ENCODE measurements at places on chromosomes 4 and X.

GRCh38 chr4:174928174-174928573 lies 10.0 kb downstream of the ADAM29 start:
- DNase-seq: no peak

- no peak for DNase-seq
Measured at GRCh38 chr4:89413518-89413917, 105.9 kb upstream of the GPRIN3 start.

GRCh38 chr4:167614866-167615265 lies 380.6 kb upstream of the SPOCK3 start:
- no peak for DNase-seq

DNA sequence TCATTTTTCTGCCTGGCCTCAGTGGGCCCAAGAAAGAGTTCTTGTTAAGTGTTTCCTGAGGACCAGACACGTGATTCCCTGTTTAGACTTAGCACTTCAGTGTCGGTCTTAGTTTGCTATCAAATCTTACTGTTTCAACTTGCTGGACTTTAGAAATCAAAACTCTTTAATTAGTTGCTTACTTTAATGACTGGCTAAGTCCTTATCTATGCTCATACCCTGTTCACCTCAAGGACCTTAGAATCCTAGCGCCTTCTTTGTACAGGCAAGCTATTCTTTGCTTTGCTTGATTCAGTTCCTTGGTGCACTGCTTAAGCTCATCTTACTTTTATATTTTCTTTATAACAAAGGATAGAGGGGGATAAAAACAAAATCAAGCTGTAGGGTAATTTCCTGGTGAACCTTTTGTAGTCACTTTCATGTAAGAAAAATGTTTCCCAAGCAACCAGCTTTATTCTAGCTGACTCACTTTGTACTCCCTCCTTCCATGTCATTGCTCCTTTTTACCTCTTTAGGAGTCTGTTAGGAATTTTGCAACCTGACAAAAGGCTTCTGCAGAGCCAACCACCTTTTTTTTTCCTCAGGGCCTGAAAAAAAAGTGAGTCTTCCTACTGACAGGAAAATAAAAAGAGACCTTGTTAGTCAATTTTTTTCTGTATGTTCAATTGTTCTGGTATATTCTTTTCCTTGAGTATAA lies 14.7 kb downstream of the WDR44 start:
- no peak for DNase-seq

DNA sequence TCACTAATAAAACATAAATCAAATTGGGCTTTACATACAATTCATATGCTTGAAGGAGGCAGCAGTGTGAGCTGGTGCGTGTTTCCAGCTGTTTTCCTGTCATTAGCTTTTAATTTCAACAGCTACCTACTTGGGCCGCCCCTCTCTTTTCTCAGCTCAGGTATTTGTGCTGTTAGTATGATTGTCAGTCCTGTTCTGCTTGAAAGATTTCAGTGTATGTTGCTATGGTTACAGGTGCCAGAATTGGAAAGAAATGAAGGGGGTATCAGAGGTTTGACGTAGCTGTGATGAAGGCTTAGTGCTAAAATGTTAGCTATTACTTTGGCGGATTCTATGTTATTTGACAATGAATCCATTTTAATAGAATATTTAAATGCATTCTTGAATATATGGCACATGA lies 440.3 kb downstream of the ZIC3 start:
- no peak for DNase-seq

DNA sequence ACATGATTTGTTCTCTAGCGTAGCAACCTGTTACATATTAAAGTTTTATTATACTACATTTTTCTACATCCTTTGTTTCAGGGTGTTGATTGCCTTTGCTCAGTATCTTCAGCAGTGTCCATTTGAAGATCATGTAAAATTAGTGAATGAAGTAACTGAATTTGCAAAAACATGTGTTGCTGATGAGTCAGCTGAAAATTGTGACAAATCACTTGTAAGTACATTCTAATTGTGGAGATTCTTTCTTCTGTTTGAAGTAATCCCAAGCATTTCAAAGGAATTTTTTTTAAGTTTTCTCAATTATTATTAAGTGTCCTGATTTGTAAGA lies 2.4 kb downstream of the ALB start:
- DNase-seq: no peak

GRCh38 chrX:119190091-119190681 lies 45.9 kb upstream of the PGRMC1 start:
- DNase-seq: no peak

- DNase-seq: no peak
Measured at GRCh38 chr4:105755375-105755774, 46.8 kb downstream of the GSTCD start.

GRCh38 chr4:104751468-104751867 lies 256.8 kb upstream of the CXXC4 start:
- DNase-seq: no peak

DNA sequence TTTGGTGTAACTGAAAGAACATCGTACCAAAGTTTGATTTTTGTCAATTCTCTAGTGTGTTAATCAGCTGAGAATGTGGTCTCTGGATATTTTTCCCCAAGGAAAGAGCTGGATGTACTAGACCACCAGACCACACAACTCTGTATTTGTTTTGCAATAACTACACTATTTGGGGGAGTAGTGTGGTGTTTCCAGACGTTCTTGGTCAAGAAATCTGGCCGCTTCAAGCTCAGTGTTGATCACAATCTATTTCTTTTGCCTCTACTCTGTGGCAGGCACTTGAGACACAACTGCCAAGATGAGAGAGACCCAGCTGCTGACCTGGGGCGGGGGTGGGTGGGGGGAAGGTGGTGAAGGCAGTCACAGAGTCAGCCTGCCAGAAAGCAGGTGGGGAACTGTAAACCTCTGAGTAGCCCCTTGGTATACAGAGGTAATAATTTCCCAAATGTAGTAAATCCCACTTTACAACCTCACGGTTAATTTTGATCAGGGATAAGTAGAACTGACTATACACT lies 30.6 kb downstream of the PTTG2 start:
- no peak for DNase-seq

DNA sequence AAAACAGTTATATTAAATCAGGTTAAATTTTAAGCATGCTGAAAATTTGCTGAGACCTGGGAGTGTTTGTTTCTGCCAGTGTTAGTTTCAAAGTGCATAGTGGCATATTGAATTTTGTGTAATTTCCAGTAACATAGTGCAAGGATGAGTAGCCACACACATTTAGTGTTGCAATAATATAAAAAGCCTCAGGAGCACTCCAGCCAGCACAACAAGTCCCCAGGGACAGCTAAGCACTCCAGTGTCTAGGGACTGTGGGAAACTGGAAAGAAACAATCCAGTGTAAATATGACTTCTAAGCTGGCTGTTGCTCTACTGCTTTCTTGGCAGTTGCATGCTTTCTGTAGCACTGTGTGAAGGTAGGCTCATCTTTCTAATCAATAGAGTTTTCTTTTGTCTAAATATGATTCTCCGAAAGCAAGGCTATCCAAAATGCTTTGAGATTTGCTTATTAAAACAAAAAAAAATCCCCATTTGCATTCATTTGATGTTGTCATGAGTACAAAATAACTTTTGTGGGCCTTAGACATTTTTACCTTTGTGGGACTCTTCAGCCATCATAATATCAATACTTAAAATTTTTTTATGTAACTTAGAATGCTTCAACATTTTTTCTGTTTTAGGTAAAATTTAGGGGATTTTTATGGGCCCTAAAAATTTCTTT lies 24.2 kb upstream of the CXCL2 start:
- no peak for DNase-seq

GRCh38 chr4:17762726-17763125 lies 18.7 kb downstream of the FAM184B start:
- no peak for DNase-seq

DNA sequence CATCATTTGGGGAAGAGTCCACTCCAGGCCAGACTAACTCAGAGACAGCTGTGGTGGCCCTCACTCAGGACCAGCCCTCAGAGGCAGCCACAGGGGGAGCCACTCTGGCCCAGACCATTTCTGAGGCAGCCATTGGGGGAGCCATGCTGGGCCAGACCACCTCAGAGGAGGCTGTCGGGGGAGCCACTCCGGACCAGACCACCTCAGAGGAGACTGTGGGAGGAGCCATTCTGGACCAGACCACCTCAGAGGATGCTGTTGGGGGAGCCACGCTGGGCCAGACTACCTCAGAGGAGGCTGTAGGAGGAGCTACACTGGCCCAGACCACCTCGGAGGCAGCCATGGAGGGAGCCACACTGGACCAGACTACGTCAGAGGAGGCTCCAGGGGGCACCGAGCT lies 3.3 kb upstream of the ERAS start:
- no peak for DNase-seq

GRCh38 chr4:126441173-126442035 lies 1126.6 kb downstream of the FAT4 start:
- DNase-seq: no peak

- DNase-seq: peak; percentile 9
Measured at GRCh38 chr4:88411491-88412096, 32.9 kb downstream of the HERC6 start.

- no peak for DNase-seq
Measured at GRCh38 chrX:72540318-72540717, 32.3 kb downstream of the HDAC8 start.

- no peak for DNase-seq
Measured at GRCh38 chrX:23554304-23554703, 113.0 kb upstream of the PRDX4 start.

DNA sequence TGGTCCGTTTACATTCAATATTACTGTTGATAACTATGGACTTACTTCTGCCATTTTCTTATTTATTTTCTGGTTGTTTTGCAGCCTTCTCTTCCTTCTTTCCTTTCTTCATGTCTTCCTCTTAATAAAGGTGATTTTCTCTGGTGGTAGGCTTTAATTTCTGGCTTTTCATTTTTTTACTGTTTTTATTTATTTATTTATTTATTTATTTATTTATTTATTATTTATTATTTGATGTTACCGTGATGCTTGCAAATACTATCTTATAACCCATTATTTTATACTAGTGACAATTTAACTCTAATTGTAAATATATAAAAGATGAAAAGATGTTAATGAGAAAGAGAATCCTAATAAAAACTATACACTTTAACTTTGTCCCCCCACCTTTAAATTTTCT lies 112.8 kb downstream of the SPIN3 start:
- no peak for DNase-seq

GRCh38 chrX:2410279-2411020 lies 90.3 kb downstream of the DHRSX start:
- DNase-seq: no peak

GRCh38 chrX:99398545-99398944 lies 1011.5 kb downstream of the PCDH19 start:
- DNase-seq: no peak

DNA sequence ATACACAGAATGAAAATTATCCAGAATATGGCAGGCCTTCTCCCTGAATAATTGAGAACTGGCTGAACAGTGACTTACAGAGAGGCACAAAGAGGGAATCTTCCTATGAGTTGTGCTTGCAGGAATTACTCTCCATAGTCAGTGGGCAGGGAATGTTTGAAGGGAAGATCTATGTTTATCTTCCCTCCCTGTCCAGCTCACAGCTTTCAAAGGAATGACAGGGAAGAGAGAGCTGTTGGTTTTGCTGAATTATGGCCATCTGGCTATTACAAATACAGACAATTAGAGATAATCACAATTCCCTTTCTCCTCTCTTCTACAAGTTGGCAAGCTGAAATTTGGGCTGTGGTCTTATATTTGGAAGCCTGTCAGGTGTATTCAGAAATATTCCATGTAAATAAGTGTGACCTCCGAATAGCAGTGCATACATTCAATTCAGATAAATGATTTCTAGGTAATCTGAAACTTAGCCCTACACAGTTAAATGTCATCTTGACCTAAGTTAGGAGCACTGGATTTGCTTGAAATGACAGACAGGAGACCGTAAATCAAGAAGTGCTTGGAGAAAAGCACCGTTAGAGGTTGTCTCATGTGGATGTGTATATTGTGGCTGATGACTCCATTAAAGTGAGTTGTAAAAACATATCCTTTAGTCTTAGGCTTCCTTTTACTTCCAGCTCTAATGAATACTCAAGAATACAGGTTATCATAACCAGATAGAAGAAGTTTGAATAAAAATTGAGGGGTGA lies 136.8 kb downstream of the C4orf33 start:
- DNase-seq: no peak

DNA sequence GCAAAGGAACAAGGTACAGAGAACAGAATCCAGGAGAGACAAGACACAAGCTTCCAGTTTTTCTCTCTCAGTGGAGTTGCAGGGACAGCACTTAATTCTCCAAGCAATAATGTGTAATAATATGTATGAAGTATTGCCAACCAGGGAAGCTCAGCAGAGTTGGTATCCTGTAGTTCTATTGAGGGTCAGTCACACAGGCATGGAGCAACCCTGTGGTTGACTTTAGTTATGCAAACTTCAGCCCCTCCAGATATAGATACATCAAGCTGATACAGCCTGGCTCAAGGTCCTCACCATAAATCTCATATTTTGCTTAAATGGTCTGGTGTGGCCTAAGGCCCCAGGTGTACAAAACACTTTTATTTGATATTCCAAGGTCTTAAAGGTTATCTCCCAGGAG lies 248.6 kb upstream of the EPHA5 start:
- no peak for DNase-seq

GRCh38 chrX:136076942-136077341 lies 70.4 kb upstream of the FHL1 start:
- no peak for DNase-seq

DNA sequence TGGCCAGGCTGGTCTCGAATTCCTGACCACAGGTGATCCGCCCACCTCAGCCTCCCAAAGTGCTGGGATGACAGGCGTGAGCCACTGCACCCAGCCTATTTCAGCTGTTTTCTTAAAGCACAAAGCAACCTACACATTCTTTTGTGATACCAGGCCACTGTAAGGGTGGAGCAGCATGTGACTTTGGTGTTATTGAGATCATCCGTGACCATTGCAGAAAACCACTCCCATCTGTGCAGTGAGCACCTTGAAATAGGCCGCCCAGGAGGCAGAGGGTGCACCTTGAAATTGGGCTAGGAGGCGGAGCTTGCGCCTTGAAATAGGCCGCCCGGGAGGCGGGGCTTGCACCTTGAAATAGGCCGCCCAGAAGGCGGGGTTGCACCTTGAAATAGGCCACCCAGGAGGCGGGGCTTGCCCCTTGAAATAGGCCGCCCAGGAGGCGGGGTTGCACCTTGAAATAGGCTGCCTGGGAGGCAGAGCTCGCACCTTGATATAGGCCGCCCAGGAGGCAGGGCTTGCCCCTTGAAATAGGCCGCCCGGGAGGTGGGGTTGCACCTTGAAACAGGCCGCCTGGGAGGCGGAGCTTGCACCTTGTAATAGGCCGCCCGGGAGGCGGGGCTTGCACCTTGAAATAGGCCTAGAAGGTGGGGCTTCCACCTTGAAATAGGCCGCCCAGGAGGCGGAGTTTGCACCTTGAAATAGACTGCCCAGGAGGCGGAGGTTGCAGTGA lies 9.0 kb upstream of the SLC25A6 start:
- no peak for DNase-seq
